ENCODE measurements at places on chromosomes 6 and 20.

DNA sequence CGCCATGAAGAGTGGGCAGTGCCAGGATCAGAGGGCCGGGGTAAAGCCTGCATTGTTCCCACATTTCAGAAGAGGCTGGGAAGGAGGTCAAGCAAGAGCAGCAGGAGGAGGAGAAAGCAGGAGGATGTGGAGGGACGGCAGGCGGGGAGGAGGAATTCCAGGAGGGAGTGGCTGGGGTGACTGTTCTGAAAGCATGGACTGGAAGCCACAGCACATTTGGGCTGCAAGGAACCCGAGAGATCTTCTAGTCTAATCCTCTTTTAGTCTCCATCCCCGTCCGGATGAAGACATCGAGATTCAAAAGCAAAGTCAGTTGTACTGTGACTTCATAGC is 76.9 kb downstream of the FAM50B start:
- no peak for DNase-seq

DNA sequence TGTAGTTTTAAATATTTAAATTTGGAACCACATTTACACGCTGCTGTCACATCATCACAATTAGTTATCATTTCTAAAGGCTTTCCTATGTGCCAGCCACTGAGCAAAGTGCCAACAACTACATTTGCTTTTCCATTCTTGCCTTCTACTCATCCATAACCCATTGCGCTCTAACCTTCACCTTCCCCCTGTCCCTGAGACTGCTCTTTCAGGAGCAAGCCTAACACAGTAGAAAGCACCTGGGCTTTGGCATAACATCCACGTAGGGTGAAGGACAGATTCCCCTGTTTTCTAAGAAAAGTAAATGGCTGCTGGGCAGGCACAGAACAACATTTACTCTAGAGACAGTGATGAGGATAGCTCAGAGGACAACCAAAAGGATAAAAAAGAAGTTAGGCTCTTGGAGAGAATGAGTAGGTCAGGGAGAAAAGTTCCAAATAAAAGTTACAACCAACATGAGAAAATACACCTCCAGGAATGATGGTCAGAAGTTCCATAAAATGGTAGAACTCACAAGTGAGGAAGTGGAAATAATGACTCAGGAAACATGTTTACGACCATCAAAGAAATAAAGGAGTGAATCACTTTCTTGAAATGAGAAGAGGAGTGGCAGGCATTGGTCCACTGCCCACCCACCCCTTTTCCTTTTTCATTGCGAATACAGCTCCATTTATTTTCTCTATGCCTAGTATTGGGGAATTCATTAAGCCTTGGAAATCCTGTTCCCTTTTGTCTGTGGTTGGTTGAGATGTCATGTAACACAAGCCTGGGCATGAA is 77.2 kb downstream of the PFDN4 start:
- no peak for DNase-seq

DNA sequence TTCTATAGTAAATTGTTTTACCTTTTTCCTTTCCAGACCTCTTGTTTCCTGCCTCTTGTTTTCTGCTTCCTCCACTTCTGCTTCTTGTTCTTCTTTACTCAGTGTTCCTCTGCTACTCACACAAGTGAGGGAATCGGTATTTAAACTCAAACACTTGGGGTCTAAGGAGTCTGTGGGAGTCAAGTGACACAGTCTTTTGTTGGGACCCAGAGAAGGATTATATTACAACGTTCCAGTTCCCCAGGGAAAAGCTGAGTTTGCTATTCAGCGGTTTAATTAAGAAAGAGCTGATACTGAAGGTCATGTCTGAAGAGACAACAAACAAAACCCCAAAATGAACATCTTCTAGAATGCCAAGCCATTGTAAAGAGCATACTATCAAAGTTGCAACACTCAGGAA is 107.8 kb upstream of the CITED2 start:
- DNase-seq: no peak

GRCh38 chr6:119821380-119821779 is 471.8 kb upstream of the MAN1A1 start:
- DNase-seq: no peak

- DNase-seq: no peak
Observed at GRCh38 chr20:57175397-57176010, 90.9 kb downstream of the BMP7 start.

DNA sequence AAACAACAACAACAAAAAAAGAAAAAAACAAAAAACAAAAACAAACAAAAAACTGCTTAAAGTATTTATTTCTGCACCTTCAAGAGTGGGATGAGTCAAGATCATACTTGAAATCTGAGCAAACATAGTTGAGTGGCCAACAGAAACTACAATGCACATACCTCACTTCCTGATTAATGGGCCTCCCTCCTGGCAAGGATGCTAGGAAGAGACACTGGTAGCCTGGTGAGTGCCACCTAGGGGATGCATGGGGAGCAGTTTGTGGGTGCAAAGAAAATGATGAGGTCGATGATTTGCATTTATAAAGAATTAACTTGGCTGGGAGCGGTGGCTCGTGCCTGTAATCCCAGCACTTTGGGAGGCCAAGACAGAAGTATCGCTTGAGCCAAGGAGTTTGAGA is 808.1 kb downstream of the MAFB start:
- no peak for DNase-seq

GRCh38 chr6:47308552-47309290 is 984 bp downstream of the TNFRSF21 start:
- no peak for DNase-seq

GRCh38 chr6:168333491-168333890 is 13.9 kb upstream of the DACT2 start:
- DNase-seq: no peak

DNA sequence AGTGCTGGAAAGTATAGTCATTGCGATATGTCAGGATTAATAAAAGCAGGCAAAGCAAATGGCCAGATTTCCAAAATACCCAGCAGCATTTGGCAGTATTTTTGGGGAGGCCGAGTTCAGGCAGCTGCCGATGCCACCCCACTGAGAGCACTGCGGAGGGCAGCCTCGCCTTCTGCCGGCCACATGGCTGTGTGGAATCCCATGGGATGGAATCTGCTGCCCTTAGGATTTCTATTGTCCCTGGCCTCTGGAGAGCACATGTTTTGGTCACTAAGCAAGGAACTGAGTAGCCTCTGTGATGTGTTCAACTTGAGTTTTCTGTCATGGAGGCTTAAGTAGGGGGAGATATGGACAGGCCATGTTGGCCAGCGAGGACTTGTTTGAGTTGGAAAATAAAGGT is 123.0 kb downstream of the FARS2 start:
- no peak for DNase-seq

GRCh38 chr6:46921731-46922130 is at the start of gene ADGRF5:
Gene ADGRF5 (minus strand): TSS chr6:46921938. CDS start chr6:46906762, 15,176 bp downstream.
- no peak for DNase-seq

GRCh38 chr6:158038291-158039177 is 56.9 kb downstream of the SYNJ2 start:
- DNase-seq: no peak

GRCh38 chr6:18214003-18214402 is 50.3 kb downstream of the DEK start:
- DNase-seq: no peak

DNA sequence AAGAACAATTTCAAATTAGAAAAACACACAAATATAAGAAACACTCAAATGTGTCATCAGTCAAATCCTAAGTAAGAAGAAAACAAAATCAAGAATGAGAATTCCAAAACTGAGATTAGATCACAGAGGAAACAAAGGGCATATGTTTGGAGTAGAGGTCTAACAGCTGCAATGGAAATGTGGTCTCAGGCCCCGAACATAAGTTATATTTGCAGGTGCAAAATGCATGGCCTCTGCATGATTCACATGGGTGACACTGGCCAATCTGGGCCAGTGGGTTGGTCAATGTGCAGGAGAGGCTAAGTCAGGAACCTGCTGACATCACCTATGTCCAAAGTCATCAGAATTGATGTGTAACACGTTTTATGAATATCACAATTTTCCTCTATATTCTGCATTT is 108.5 kb upstream of the MAP7 start:
- DNase-seq: no peak

- no peak for DNase-seq
Observed at GRCh38 chr20:44593751-44594150, 11.4 kb downstream of the PKIG start.

DNA sequence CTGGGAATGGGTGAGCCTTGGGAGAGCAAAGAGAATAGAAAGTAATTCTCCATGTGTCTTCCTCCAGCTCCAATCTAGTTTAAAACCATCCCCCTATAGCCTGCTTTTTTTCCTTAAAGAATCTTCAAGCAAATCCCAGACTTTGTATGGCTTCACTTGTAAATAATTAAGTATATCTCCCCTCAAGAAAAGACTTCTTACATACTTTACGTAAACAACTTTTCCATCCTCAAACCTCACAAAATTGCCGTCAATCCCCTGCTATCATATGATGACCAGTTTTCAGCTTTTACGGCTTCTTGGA is 88.5 kb upstream of the PHACTR3 start:
- no peak for DNase-seq

DNA sequence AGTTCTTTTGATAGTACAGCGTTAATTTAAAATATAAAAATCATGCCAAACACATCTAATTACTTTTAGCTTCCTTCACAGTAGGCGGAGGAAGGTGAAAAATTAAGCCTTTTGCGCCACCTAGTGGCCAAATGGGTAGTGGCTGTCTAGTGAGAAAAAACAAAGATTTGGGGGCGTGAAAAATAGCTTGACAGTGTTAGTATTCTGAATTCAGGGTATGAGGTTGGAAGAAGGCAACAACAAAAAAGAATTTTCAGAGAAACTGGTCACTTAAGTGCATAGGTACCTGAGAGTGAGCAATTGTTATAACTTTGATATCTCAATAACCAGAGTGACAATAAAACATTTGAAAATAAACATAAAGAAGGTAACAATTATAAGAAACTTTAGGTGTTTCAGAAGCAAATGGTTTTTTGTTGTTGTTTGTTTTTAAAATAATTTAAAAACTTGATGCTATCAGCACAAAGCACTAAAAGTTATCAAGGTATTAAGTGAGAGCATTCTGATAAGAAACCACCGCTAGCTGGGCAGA is 14.3 kb downstream of the PSMB9 start:
- no peak for DNase-seq

GRCh38 chr6:8483650-8484049 is 48.3 kb upstream of the SLC35B3 start:
- no peak for DNase-seq

- no peak for DNase-seq
Observed at GRCh38 chr6:150503586-150504339, 95.9 kb upstream of the PLEKHG1 start.

DNA sequence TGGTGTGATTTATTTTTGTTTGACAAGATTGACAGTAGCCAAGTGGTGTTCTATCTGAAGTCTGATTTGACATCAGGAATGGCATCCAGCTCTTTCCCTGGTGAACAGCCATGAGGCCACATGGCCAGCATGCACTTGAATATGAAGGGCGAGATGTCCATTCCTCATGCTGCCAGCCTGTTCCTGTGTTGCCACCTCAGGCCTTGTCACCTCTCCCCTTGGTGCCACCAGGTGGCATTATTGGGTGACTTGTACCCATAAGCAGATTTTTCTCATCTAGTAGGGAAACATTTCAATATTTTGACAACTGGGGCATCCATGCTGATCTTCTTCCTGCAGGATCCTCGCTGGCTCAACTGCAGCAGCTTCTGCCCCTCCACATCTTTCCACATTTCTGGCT is 199.1 kb downstream of the ERMARD start:
- DNase-seq: no peak

DNA sequence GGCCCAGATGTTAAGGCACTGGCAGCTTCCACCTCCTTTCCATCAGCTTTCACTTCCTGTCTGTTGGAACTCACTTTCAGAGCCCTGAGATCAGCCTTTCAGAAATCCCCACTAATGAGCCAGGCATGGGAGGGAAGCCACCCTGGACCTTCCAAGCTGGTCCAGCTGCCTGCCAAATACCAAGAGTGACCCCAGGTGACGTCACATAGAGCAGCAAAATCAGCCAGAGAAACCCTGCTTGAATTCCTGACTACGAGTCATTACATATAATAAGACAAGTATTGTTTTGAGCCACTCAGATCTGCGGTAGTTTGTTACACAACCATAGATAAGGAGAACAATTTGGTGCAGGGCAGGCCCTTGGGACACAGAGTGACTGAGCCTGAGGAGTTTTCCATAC is 556.0 kb upstream of the JAG1 start:
- DNase-seq: no peak

Data from GOT3 (cell line).